ENCODE measurements at places on chromosomes 2 and 18. TPM values are rescaled to one million over a fixed set of nuclear protein-coding genes. Genes with fewer than 3 reads are reported as not detected.

GRCh38 chr2:20299113-20299512, 51.5 kb downstream of the PUM2 start:
- no peak for DNase-seq

DNA sequence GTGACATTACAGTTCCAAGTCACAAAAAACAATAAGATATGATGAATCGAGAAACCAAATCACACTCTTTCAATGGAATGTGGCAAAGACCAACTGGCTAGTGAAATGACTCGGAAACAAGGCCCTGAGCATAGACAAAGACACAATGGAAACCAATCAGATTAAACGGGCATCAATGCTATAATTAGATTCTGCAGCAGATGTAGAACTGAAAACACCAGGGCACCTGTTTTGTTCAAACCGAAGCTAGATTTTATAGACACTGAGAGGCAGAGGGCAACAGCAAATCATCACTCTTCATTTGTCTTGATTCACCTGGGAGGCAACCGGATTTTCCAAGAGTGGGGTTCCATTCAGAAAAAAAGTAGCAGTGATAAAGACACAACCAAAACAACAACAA, 92.8 kb upstream of the BARD1 start:
- DNase-seq = no peak

- DNase-seq = no peak
Observed at GRCh38 chr2:59888015-59888414, 665.4 kb downstream of the BCL11A start.

GRCh38 chr2:71680925-71681324, 227.6 kb downstream of the DYSF start:
- DNase-seq = no peak

DNA sequence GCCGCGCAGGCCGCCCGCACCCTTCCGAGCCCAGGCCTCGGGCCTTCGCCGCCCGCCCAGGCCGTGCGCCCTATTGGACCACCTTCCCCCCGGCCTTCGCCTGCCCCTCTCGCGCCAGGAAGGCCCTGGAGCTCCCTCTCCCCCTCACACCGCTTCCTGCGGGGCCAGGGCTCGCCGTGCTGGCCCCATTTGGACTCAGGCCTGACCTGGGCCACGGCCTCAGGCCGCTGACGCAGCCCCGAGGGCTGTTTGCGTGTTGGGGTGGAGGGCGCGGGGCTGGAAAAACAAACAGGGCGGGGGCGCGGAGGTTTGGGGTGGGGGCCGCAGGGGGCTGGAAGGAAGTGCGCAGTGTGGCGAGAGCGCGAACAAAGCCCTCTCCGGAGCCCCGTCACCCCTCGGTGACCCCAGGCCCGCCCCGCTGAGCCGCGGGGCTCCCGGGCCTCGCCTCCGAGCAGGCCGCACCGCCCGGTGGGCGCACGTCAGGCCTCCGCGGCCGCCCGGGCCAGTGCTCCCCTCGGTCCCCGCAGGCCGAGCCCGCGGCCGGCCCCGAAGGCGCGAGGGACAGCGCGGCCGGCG, 12.3 kb upstream of the SIX3 start:
- no peak for DNase-seq

DNA sequence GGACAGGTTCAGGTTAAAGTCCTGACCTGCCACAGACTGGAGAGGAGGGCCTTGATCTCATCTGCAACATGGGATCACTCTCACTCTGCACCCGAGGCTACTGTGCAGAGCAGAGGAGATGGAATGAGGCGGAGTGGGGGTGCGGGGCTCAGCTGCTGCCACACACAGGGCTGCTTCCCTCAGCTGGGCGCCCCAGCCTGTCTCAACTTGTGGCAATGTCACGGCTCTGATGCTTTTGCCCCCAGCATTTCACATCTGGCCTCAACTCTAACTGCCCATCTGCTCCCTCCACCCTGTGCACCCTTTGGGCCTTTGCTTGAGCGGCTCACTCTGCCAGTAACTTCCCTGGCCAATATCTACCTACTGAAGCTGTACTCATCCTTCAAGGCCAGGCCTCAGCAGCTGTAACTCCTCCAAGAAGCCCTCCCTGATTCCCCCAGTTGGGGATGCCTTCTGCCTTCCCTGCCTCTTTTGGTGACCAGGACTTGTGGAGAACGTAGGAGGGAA, 70.3 kb downstream of the POLR1A start:
- DNase-seq = no peak

- no peak for DNase-seq
Observed at GRCh38 chr2:128153786-128154185, 62.8 kb downstream of the UGGT1 start.

- DNase-seq = no peak
Observed at GRCh38 chr2:240499309-240500301, 58.2 kb downstream of the ANKMY1 start.

GRCh38 chr2:234061624-234062257, 11.2 kb downstream of the SPP2 start:
- no peak for DNase-seq

GRCh38 chr2:181670632-181671031, 9.7 kb downstream of the NEUROD1 start:
- DNase-seq = no peak

DNA sequence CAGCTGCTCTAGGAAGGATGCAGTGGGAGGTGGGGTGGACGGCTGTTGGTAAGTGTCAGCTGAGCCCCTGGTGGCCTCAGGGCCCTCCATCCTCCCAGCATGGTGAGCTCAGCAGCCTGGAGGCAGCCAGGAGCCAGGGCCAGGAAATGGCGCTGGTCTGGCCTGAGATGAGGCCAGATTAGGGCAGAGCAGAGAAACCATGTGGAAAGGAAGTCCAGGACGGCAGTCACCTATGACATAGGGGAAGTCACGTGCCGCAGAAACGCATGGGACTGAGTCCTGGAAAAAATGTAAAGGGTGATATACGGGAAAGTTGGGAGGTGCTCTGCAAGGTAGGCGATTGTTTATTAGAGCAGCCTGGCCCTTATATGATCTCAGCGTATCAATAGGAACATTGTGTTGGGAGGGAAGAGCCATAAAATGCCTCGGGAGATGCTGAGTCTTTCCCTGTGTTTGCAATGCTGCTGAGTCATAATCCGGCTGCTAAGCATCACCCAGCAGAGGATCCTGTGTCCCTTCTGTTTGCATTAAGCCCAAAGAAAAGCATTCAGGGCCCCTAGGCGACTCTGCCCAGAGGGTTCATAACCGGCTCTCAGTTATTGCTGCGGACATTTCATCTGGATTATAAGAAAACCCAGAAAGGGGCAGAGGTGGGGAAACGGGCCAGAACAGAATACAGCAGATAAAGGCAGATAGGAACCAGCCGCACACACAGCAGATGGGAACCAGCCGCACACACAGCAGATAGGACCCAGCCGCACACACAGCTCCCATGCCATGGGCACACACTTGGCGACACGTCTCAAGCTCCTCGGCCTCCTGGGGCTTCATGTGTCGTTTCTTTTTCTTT, 30.3 kb upstream of the B3GNT7 start:
- peak; percentile 74 for DNase-seq

GRCh38 chr2:205367331-205367935, 314.9 kb upstream of the NRP2 start:
- DNase-seq = no peak

DNA sequence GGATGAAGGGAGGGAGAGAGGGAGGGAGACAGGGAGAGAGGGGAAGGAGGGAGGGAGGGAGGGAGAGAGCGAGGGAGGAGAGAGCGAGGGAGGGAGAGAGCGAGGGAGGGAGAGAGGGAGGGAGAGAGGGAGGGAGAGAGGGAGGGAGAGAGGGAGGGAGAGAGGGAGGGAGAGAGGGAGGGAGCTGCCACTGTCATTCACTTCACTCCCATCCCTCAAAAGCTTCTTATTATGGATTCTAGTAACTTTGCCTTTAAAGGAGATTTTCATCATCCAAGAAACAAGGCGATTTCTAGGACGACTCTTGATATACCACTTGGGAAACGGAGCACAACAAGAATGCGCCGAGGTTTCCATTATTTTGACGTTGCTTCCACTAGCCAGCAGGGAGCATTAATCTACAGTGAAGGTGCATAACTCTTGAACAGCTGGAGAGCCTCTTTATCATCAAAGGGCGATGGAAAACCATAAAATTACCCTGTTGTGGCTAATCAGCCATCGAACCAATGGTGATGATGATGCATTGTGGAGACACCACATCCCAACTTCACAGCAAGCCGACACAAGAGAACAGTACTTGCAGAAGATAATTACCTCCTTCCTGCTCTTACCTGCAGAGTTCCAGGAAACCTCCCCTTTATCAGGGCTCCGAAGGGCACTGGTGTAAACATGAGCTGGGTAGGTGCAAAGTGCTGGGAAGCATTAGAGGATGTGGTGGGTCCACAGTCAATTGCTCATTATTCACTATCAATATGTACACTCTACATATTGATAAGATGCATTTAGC, 130.5 kb downstream of the EIPR1 start:
- no peak for DNase-seq

GRCh38 chr2:29033656-29034055, 40.7 kb downstream of the PCARE start:
- DNase-seq = no peak

DNA sequence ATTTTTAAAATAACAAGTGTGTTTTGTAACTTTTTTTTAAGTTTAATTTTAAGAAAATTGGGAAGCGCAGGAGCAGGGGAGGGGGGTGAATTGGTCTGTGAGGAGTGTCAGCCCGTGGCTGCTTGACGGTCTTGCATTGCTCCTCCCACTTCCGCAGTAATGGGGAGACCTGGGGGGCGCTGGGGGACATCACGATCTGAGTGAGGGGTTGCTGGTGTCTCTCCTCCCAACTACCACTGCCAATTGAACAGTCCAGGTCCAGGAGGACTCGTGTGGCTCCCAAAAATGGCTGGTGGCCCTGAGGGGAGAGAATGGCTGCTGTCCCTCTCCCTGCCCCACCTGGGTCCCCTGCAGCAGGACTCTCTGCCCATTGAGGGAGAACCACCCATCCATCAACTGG, 57.4 kb upstream of the SMAD7 start:
- no peak for DNase-seq

- no peak for DNase-seq
Observed at GRCh38 chr2:201831469-201831868, 25.1 kb downstream of the CDK15 start.

DNA sequence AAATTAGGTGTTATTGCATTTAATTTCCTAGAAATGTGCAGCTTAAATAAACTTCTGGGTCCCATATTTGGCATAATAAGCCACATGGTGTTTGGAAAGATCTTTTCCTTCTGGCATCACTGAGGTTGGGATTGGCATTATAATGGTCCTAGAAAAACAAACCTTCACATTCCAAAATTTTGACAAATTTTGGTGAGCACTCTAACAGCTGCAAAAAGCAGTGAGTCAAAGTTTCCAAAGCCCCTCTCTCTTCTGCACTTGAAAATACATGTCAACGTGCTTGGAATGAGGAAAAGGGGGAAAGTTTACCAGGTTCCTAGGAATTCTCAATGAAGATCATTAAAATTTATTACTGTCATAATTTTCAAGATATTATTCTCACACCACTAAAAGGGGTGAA, 77.8 kb upstream of the STK17B start:
- no peak for DNase-seq

GRCh38 chr18:48183613-48184012, 225.6 kb downstream of the ZBTB7C start:
- no peak for DNase-seq

- no peak for DNase-seq
Observed at GRCh38 chr18:10926621-10927161, 222.7 kb downstream of the PIEZO2 start.

The SKOR2 gene
- not detected for total RNA-seq

The IL36B gene
- not detected for total RNA-seq

The VIT gene
- not detected for total RNA-seq

The ACTR3 gene
- 220 TPM for total RNA-seq

The EVA1A gene
- total RNA-seq = 10.8 TPM
